ENCODE measurements at places on chromosomes 3 and 15.

- peak; percentile 39 for DNase-seq
These were observed 34.1 kb upstream of the HACD2 start for GRCh38 chr3:123618768-123619484.

DNA sequence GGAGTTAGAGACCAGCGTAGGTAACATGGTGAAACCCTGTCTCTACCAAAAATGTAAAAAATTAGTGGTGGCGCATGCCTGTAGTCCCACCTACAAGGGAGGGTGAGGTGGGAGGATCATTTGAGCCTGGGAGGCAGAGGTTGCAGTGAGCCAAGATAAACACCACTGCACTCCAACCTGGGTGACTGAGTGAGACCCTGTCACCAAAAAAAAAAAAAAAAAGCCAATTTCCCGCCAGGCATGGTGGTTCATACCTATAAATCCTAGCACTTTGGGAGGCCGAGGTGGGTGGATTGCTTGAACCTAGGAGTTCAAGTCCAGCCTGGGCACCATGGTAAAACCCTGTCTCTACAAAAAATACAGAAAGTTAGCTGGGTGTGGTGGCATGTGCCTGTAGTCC lies 6.9 kb downstream of the CNOT10 start:
- DNase-seq: no peak

DNA sequence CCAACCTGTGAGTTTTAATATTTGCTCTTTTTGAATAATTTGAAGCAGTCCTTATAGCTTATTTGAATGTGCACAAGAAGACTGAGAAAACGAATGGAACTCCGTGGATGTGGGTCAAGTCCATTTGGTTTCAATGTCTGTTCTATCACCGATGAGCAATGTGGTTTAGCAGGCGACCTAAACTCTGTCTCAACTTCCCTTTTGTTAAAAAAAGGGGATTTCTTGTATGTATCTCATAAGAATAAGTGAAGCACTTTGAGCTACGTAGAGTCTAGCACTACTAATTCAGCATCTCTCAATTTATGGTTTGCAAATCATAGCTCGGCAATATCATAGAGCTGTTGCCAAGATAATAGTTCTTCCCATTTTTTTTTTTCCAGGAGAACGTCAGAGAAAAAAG lies 4.6 kb upstream of the SKIL start:
- DNase-seq: peak; percentile 32

DNA sequence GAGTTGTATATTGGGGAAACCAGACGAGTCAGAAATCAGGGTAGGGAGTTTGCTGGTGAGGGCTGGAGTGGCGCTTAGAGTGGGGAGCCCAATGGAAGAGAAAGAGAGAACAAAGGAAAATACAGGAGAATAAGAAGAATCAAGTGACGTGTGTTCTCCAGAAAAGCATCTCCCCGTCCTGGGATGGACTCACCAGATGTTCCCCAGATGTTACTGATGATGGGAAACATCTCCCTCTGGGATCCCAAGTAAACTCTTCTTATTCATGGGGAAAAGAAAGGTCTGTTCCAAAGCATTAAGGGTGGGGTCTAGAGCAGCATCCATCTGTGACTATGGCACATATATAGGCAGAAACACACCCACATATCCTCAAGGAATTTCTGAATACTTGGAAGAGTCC lies 3.0 kb upstream of the CSRNP1 start:
- DNase-seq: no peak

GRCh38 chr3:11803977-11804892 lies 42.5 kb downstream of the TAMM41 start:
- DNase-seq: peak; percentile 11

- DNase-seq: no peak
These were observed 332.9 kb upstream of the PPP2R3A start for GRCh38 chr3:135632556-135633065.

GRCh38 chr15:65795663-65796216 lies 3.6 kb upstream of the DENND4A start:
- no peak for DNase-seq

- DNase-seq: no peak
These were observed 8.1 kb downstream of the RMDN3 start for GRCh38 chr15:40746916-40747418.

Data from stimulated activated naive B cell treated with anti-CD40 and anti-IgM and Interleukin-4, amounts not matched to agents 10 μg/mL and 1 μg/mL and 100 μg/mL, for 72 hours (primary cell).